Upper lobe of left lung (tissue), 6 donors: ENCODE measurements at places on chromosomes 12 and 14. TPM values are rescaled to one million over a fixed set of nuclear protein-coding genes. Genes with fewer than 3 reads are reported as not detected.

Gene DIO3
- 2.4 TPM for total RNA-seq

- DNase-seq = peak; percentile 66
Observed at GRCh38 chr14:28157289-28157869, 609.2 kb upstream of the FOXG1 start.

- DNase-seq = no peak
Observed at GRCh38 chr14:44657696-44658388, 150.8 kb upstream of the FSCB start.

GRCh38 chr12:92753976-92754885 is 51.4 kb downstream of the PLEKHG7 start:
- no peak for DNase-seq

GRCh38 chr12:121776190-121777098 is 17.0 kb downstream of the RHOF start:
- DNase-seq = peak; percentile 94

Gene BBOF1
- total RNA-seq = 35.1 TPM

GRCh38 chr12:97714107-97714563 is 251.5 kb downstream of the RMST start:
- DNase-seq = no peak

DNA sequence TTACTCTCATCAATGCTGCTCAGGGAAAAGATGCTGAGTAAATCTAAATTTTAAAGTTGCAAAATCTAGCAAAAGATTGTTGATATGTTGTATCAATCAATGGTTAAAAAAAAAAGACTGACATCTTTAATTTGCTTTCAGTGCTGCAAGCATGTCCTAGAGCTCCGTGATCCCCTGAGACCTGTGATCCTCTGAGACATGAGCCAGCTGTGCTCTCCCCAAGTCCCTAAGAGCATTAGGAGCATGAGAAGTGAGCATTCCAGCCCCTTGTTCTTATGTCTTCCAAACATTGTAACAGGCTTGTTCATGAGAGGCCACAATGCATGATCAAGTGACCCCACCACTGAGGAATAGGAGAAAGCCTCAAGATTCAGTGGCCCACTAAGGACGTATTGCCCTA is 116.6 kb downstream of the DAD1 start:
- no peak for DNase-seq

GRCh38 chr12:42524716-42525115 is 64.8 kb downstream of the PRICKLE1 start:
- DNase-seq = no peak

- DNase-seq = peak; percentile 88
Observed at GRCh38 chr12:94872971-94873733, 130.3 kb downstream of the NDUFA12 start.

GRCh38 chr12:132056320-132056719 is 87.8 kb downstream of the DDX51 start:
- DNase-seq = no peak

DNA sequence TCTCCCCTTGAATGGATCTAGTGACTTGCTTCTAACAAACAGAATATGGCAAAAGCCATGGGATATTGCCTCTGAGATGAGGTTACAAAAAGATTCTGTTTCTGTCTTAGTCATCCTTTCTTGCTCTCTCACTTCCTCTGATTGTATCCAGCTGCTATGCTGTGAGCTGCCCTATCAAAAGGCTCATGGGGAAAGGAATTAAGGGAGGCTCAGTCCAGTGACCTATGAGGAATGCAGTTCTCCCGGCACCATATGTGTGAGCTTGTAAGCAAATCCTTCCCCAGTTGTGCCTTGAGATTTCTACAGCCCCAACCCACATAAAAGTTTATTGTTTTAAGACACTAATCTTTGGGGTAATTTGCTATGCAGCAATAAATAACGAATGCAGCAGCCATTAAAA is 183.1 kb downstream of the KLHL28 start:
- DNase-seq = no peak

Gene EML1
- total RNA-seq = 22.2 TPM

DNA sequence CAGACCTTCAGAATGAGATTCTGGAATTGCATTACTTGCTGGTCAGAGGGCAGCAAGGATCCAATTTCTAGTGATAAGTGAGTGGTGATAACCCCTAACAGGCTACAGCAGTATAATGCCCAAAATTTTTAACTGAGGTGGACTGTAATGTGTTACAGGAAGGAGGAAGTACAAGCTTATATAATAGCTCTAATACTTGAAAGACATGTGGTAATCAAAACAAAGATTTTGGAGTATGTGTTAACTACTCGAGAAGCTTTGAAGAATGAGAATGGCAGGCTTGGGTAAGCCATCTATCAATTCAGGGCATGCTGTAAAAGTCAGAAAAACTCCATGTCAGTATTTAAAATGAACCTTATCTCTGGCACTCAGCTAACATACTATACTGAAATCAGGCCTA is 70.5 kb downstream of the ANKS1B start:
- no peak for DNase-seq

GRCh38 chr12:14775636-14775980 is 27.7 kb downstream of the WBP11 start:
- no peak for DNase-seq

DNA sequence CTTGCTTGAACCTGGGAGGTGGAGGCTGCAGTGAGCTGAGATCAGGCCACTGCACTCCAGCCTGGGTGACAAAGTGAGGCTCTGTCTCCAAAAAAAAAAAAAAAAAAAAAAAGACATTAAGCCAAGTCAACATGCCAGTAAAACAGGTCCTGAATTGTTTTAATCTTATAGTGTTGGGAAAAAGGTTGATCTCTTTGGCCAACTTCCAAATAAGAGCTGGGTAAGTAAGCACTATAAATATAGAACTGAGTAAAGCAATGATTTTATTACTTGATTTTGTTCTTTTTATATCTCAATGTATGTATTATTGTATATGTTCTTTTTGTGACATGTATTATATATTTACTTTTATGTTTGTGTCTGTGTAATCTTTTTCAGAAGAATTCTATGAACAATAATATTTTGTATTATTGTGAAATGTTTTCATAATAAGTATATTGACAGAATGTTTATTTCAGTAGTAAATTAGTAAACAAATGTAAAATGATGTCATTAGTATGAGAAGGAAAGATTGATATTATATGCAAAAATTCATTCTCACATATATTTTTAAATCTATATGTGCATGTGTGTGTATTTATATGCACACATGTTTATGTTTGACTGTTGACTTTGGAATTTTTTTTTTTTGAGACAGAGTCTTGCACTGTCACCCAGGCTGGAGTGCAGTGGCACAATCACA is 9.6 kb upstream of the AKAP6 start:
- DNase-seq = no peak
